ENCODE measurements at places on chromosomes 2 and 18.

GRCh38 chr2:45450634-45451033 lies 160.4 kb downstream of the SRBD1 start:
- no peak for DNase-seq

DNA sequence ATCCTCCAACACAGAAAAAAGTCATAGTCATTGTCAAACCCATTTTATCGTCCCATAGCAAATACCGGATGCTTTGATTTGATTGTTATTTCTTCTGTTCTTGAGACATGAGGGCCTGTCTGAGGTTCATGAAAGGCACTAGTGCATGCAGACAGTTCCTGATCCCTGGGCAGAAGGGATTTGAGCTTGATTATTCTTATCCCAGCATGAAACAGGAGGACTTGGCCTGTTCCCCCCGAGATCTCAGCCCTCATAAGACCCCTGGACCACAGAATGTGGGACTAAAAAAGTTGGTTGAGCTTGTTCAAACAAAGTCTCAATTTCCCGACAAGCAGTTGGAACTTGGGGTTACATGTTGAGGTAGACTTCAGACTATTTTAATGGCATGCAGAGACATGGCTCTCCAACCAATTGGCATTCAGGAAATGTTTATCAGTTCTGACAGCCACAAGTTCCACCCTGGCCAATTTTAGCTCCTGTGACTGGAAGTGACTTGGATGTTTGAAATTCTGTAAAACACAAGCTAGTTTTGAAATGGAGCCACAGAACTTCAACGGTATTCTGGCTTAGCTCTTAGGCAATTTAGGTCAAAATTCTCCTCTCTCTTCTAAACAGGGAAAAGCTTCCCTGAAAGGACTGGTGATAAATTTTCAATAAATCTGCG lies 366.9 kb upstream of the SLC14A2 start:
- DNase-seq: no peak

DNA sequence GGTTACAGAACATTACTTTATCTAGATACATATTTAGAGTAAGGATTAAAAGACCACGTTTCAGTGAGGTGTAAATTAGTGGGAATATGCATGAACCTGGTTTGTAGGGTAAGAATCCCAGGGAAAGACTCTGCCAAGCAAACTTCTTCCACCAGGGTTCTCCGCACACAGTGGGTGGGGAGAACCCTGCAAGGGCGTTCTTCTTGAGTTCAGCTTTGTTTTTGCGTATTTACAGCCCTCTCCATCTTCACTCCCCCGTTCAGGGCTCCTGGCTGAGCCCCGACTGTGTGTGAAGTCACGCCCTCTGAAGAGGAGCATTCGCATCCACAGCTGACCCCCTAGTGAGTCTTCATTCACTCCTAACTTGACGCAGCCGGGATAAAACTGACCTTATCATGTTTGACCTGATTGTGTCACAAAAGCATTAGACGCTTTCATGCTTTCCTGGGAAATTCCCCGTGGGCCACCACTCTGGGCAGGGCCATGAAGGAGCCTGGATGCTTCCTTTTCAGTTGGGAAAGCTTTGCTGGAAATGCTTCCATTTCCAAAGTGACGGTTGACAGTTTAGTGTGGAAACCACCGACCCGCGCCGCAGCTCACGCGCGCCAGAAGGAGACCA lies 1.0 kb downstream of the ALKAL2 start:
- no peak for DNase-seq

GRCh38 chr2:189155795-189156194 lies 23.8 kb downstream of the COL5A2 start:
- DNase-seq: no peak

DNA sequence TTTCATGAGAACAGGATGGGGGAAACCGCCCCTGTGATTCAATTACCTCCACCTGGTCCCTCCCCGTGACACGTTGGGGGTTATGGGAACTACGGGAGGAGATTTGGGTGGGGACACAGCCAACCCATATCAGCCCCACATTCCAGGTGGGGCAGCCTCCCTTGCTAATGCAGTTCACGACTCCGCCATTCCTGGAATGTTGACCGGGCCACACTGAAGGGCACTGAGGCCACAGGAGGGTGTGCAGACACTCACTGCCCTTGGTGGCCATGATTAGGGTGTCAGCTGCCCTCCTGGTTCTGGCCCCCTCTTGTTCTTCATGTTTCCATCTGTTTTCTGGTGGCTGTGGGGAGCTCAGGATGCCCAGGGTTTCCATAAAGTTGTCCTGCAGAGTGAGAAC lies 176.3 kb downstream of the TWIST2 start:
- DNase-seq: no peak

GRCh38 chr2:157929871-157930667 lies 53.9 kb upstream of the ACVR1 start:
- DNase-seq: no peak

DNA sequence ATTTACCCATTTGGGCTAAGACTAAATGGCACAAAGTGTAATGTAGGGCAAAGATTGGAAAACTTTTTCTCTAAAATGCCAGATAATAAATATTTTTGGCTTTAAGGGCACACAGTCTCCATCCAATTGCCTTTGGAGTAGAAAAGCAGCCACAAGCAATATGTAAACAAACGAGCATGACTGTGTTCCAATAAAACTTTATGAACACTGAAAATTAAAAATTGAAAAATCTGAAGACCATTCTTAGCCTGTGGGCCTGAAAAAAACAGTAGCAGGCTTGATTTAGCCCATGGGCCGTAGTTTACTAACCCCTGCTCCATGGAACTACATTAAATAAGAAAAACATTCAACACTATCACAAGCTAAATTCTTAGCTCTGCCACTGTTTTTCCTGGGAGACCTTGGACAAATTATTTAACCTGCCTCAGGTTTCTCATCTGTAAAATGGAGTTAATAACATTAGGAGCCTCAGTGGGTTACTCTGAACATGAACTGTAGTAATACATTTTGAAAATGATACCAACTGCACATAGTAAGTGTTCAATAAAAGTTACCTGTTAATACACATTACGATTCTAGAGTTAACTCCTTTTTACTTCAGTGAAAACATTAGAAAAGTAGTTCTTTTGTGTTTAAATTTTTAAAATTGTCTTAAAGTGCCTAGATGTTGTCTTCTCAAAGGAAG lies 1.3 kb downstream of the IFIH1 start:
- DNase-seq: no peak

Measured in T-cell (primary cell).